ENCODE measurements at places on chromosomes 1 and 21.
A peak's percentile ranks its signal among the peaks of the same experiment; 100 is the strongest.

- DNase-seq = no peak
Measured at GRCh38 chr21:40146216-40146837, 279.1 kb downstream of the PCP4 start.

DNA sequence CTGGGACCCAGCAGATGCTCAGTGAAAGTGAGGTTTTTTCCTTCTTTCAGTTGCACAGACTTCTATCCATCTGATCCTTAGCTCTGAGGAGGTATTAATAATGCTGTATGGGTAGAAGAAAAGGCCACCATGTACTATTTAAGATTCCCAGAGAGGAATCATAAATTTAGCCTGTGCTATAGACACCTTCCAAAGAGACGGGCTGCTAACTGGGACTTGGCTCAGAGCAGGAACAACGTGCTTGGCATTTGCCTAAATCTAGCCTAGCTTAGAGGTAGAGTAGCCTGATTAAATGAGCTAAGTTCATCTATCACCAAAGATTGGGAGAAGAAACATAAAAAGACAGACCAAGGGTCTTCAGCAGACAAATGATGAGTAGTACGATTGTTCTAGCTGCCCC lies 176.9 kb upstream of the BEND5 start:
- DNase-seq = no peak

DNA sequence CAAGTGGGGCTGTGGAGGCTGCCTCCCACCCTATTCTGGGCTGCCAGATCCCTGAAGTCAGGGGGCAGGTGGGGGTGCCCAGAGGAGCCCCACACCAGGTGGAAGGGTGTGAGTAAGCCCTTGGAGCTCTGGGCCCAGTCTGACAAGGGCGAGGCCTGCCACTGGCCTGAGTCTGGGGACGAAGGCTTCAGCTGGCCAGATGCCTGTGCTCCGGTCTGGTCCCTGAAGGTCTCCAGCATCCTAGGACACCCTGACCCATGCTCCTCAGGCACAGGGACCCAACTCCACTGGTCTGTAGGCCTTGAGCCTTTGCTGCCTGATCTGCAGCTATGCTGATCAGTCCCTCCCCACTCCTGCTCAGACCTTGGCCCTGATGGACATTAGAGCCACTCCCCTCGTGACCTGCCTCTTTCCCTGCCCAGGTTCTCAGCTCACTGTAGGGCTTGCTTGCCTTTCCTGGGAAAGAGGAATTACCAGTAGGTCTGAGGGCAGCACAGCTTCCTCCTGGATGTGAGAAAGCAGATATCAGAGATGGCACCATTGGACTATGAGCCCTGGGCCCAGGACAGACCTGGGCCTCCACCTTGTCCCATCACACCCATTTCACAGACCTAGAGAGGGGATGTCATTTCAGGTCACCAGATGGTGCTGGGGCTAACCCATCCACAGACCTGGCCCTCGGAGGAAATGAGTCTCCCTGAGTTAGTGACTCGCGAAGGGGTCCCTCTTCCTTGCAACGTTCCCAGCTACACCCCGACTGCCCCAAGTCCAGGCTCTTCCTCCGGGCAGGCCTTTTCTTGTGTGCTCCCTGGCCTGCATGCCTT lies 32.8 kb upstream of the CSF3R start:
- DNase-seq = no peak

DNA sequence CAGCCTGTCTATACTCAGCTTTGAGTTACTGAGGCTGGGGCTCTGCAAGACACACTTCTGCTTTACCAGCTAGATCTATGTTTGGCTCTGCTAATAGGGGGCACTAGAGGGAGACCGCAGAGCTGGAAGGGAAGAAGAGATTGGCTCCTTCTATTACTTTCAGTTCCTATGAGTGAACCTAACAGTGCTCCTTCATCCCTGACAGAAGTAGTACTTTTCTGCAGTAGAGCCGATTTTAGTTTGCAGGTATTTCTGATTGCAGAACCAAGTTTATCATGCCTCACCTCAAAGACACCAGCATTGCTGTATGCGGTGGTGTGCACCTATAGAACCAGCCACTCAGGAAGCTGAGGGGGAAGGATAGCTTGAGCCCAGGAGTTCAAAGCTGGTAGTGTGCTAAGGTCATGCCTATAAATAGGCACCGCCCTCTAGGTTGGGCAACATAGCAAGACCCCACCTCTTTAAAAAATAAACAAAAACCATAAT lies 5.7 kb upstream of the ZDHHC18 start:
- peak; percentile 27 for DNase-seq

GRCh38 chr1:156877433-156878170 lies 15.9 kb upstream of the PEAR1 start:
- DNase-seq = no peak

DNA sequence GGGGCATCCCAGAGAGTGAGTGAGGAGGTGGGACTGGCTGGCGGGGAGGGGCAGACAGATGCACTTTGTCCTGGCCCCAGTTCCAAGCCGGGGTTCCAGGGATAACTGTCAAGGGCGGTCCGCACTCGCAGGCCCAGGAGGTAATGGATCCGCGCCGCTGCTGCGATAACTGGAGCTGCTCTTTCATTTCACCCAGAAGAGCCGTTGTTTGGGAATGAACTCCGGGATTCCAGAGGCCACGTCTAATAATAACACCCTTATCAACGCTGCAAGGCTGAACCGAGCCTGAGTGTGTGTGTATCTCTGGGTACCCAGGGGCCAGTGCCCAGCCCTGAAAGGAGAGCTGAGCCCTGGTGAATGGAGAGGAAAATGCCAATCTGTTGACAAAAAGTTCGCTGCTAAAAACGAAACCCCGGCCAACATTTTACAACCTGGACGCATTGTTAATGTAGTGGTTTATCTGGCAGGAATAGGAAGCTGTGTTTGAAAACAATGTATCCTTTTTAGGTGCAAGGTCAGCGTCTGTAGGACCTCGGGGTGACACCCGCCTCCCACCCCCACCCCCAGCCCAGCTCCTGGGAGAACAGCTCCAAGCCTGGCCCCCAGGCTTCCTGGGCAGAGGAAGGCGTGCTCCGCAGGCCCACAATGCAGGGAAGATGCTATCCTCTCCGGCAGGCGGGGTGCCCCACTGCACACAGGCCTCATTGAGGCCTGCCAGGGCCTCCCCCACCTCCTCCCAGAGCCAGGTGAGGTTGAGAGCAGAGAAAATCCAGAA lies 119.7 kb downstream of the PROX1 start:
- DNase-seq = peak; percentile 13

DNA sequence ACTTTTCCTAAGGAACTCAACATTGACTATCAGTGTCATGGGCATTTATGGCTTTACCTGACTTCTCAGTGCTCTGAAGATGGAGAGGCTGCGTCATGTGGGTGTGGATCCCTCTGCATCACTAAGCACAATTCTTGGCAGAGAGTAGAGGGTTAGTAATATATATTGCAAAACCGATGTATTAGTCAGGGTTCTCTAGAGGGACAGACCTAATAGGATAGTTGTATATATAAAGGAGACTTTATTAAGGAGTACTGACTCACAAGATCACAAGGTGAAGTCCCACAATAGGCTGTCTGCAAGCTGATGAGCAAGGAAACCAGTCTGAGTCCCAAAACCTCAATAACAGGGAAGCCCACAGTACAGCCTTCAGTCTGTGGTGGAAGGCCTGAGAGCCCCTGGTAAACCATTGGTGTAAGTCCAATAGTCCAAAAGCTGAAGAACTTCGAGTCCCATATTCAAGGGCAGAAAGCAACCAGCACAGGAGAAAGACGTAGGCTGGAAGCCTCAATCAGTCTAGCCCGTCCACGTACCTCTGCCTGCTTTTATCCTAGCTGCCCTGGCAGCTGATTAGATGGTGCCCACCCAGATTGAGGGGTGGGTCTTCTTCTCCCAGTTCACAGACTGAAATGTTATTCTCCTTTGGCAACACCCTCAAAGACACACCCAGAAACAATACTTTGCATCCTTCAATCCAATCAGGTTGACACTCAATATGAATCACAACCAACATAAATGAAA lies 159.7 kb upstream of the NRIP1 start:
- DNase-seq = no peak
